ENCODE measurements at places on chromosomes 13 and 19. TPM values are rescaled to one million over a fixed set of nuclear protein-coding genes. Genes with fewer than 3 reads are reported as not detected.

GRCh38 chr13:111659219-111659775 lies 338.9 kb downstream of the TEX29 start:
- no peak overlapping the region for H3K27ac ChIP-seq
- no peaks in the 10 kb centered on the region for H3K4me1 ChIP-seq
- no peak overlapping the region for H3K4me3 ChIP-seq
- no peak for DNase-seq
- peaks cover 2% of the 10 kb centered on the region for H3K27me3 ChIP-seq

DNA sequence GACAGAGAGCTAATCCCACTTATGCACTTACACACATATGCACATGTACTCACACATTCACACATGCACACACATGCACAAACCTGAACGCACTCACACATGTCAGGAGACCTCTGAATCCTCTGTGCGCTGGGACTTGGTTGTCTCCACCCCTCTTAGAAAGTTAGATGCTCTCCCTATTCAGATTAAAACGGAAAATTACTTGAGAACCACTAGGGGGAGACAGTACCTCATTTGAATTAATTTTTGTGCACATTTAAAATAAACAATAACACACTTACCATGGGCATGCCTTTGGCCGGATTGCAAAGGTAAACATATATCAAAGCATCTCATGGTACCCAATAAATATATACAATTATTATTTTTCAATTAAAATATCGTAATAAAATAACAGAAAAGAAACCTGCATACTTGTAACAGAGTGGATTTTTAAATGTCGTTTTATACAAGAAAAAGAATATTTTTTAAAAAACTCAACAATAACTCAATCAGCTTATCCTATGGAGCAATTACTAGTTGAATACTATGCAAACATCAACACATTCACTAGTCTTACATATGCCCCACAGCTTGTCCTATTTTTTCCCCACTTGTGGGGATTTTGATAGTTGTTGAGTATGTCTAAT lies 9.5 kb upstream of the LILRB4 start:
- DNase-seq: peak; percentile 50
- no peak overlapping the region for H3K27ac ChIP-seq
- no peak overlapping the region for H3K4me3 ChIP-seq
- H3K4me1 ChIP-seq: no peaks in the 10 kb centered on the region
- no peaks in the 10 kb centered on the region for H3K36me3 ChIP-seq
- no peaks in the 10 kb centered on the region for H3K27me3 ChIP-seq

The TBCB gene
- total RNA-seq: 67.5 TPM

DNA sequence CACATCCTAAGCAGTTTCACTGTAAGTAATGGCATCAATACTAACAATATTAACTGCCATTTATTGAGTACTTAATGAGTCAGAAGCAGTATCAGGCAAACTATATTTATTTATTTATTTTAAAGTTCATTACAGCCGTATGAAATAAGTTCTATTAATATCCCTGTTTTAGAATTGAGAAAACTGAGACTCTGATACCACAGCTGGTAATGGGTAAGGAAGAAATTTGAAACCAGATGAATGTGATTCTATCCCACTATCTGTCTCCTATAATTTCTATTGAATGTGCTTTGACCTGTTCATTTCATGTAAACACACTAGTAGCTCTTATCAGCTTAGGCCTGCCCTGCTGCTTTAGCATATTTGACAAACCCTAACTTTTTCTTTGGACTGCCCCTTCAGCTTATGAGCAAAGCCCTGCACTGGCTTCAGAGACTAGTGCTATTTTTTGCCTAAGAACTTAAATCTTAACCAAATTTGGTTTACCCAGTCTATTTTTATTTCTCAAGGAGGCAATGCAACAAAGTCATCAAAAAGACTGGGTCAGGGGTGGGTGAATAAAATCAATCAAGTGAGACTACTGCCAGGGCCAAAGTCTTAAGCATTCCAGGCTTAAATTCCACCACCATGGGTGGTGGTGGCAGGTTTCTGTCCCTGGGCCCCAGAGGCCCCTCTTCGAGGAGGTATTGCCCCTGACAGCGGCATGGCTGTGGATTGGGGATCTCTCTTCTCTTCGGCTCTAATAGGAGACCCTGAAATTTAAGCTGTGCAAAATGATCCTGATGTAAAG lies 143.4 kb downstream of the DLEU7 start:
- no peak for DNase-seq
- no peaks in the 10 kb centered on the region for H3K4me1 ChIP-seq
- H3K4me3 ChIP-seq: no peak overlapping the region
- no peak overlapping the region for H3K27ac ChIP-seq
- no peaks in the 10 kb centered on the region for H3K36me3 ChIP-seq

DNA sequence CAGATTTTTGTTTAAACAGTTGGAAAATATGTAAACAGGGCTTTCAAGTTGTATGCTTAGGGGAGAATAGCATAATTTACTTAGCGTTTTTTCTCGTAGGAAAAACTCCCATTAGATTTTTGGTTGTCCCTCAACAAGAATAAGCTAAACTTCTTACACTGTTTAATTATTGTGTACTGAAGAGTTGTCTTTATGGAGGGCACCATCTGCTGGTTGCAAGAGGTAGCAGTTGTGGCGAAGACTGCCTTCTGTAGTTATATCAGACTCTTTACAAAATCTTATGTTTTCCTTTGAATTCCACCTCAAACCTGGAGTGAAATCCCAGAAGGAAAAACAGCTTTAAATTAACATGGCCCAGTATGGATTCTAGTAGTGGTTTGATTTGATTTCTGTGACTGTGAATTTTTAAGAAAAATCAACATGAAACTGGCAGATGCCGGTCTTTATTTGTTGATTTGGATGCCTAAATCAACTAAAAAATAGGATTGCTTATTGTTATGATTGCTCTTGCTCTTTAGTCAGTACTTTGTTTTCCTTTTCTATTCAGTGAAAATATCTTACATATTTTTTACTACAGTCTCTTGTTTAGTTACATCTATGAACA lies 53.4 kb downstream of the PDS5B start:
- H3K27ac ChIP-seq: no peak overlapping the region
- no peaks in the 10 kb centered on the region for H3K27me3 ChIP-seq
- H3K4me1 ChIP-seq: no peaks in the 10 kb centered on the region
- DNase-seq: peak; percentile 34
- no peaks in the 10 kb centered on the region for H3K36me3 ChIP-seq

- no peak overlapping the region for H3K4me3 ChIP-seq
- H3K4me1 ChIP-seq: no peaks in the 10 kb centered on the region
- no peaks in the 10 kb centered on the region for H3K36me3 ChIP-seq
- H3K27ac ChIP-seq: no peak overlapping the region
- no peaks in the 10 kb centered on the region for H3K27me3 ChIP-seq
These were observed 1244.2 kb downstream of the DIAPH3 start for GRCh38 chr13:58919551-58919950.

DNA sequence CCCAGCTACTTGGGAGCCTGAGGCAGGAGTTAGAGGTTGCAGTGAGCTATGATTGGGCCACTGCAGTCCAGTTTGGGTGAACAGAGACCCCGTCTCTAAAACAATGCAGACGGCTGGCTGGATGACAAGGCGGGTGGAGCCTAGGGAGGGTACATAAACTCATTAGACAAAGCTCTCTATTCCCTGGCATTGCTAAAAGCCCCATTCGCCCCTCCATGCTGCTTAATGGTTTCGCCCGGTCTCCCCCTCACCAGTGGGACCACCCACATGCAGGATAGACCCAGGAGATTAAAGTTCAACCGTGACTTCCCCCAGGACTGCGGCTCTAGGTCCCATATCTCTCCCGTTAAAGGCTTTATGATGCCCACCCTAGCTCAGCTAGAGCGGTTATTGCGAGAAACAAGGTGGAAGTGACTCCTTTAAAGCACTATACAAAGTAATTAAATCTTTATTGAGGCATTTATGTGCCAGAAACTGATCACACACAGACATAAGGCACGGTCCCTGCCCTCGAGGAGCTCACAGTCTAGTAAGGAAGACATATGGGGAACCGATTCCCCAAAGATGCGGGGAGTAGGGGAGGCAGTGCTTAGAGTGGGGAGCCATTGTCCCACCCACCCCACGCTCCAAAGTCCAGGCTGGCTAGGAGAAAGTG lies 4.9 kb downstream of the LYPD3 start:
- H3K4me3 ChIP-seq: no peak overlapping the region
- no peaks in the 10 kb centered on the region for H3K27me3 ChIP-seq
- DNase-seq: no peak
- peaks cover 26% of the 10 kb centered on the region for H3K4me1 ChIP-seq
- H3K36me3 ChIP-seq: no peaks in the 10 kb centered on the region

- H3K27me3 ChIP-seq: no peaks in the 10 kb centered on the region
- H3K36me3 ChIP-seq: no peaks in the 10 kb centered on the region
- no peaks in the 10 kb centered on the region for H3K4me1 ChIP-seq
- DNase-seq: peak; percentile 77
- H3K27ac ChIP-seq: no peak overlapping the region
- H3K4me3 ChIP-seq: no peak overlapping the region
These were observed 607.6 kb downstream of the FGF9 start for GRCh38 chr13:22278336-22278929.

GRCh38 chr19:46381346-46381745 lies 32.0 kb downstream of the CCDC8 start:
- H3K4me3 ChIP-seq: no peak overlapping the region
- H3K27ac ChIP-seq: no peak overlapping the region

DNA sequence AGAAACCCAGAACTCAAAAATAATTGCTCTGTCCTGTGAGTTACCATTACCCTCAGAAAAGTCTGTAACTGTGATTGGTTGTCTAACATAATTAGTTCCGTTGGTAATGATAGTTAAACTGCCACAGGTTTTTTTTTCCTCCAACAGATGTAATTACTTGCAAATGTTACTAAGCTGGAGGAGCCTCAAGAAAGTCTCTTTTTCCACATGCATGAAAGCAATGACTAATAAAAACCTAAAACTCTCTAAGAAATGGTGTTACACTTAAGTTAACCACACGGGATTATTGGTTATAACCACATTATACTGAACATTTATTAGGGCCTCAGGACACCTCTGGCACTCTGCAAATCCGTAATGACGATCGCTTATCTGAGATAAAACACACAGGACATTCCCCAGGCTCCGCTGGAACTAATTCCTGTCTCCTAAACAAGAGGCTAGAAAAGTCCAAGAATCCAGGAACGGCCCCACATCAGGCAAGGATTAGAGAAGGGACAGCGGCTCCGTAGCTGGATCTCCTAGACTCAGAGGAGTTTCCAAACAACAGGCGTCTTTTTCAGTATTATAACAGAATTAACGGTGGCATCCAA lies 753 bp downstream of the ZNF235 start:
- H3K27me3 ChIP-seq: no peaks in the 10 kb centered on the region
- H3K36me3 ChIP-seq: peaks cover 28% of the 10 kb centered on the region
- H3K4me1 ChIP-seq: peaks cover 19% of the 10 kb centered on the region

- peaks cover 45% of the 10 kb centered on the region for H3K36me3 ChIP-seq
- peaks cover 24% of the 10 kb centered on the region for H3K4me1 ChIP-seq
- no peaks in the 10 kb centered on the region for H3K27me3 ChIP-seq
- H3K4me3 ChIP-seq: no peak overlapping the region
- no peak overlapping the region for H3K27ac ChIP-seq
These were observed 12.7 kb downstream of the SGTA start for GRCh38 chr19:2770055-2771013.

The OR10H1 gene
- 0.08 TPM for total RNA-seq

DNA sequence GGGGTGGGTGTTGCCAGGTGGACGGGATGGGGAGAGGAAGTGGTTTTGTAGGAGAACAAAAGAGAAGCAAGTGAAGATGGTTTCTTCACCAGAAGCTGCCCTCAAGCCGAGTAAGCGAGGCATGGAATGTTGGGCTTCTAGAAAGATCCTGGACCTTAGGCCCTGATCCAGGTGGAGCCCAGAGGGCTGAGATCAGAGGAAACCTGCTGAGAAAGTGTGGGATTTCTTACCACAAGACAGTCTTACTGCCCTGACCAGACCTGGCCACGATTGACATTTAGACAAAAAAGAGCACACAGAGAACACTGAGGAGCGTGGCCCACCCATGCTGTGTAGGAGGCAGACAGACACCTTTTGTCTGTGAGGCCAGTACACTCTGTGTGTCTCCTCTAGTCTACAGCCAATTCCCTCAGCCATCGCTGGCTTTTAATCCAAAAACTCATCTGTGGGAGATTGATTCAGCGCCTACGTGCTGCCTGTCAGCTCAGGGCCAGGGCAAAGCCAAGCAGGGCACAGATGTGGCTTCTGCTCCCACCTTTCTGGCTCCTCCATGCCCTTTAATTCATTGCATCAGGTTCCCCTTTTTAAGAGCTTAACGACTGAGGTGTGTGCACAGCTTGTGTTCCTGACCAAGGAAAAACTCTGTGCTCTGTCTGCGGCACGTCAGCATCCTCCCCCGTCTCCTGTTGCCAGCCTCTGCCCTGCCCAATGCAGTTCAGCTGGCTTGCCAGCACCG lies 123.3 kb downstream of the AKAP11 start:
- no peak overlapping the region for H3K27ac ChIP-seq
- H3K36me3 ChIP-seq: no peaks in the 10 kb centered on the region
- peaks cover 54% of the 10 kb centered on the region for H3K4me1 ChIP-seq
- H3K4me3 ChIP-seq: peak overlapping the region; percentile 13

The NEK3 gene
- total RNA-seq: 7.0 TPM

DNA sequence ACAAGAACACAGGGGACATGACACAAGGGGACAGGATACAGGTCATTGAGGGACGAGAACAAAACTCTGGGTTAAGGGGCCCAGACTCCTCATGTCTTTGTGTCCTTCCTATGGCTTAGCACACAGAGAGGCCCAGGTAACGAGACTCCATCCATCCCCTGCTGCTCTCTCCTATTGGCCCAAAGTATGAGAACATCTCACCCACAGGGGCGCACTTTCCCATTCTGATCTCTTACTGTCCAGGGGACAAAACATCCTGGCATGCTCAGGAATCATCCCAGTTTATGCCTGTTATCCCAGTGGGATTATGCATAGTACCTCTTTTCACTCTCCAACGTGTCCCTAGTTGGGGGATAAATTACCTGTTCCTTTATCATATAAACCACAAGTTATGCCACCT lies 19.2 kb downstream of the C13orf42 start:
- no peak overlapping the region for H3K4me3 ChIP-seq
- no peaks in the 10 kb centered on the region for H3K36me3 ChIP-seq
- H3K27ac ChIP-seq: no peak overlapping the region
- no peak for DNase-seq
- no peaks in the 10 kb centered on the region for H3K4me1 ChIP-seq

The VSTM1 gene
- not detected for total RNA-seq

The RINL gene
- 21.3 TPM for total RNA-seq

- H3K4me1 ChIP-seq: peaks cover 12% of the 10 kb centered on the region
- no peak for DNase-seq
- no peak overlapping the region for H3K27ac ChIP-seq
- H3K36me3 ChIP-seq: no peaks in the 10 kb centered on the region
These were observed 4.5 kb downstream of the CLDN10 start for GRCh38 chr13:95557013-95557412.

GRCh38 chr19:15317392-15318071 lies 14.8 kb downstream of the BRD4 start:
- peaks cover 91% of the 10 kb centered on the region for H3K4me1 ChIP-seq
- H3K36me3 ChIP-seq: peaks cover 4% of the 10 kb centered on the region
- no peaks in the 10 kb centered on the region for H3K27me3 ChIP-seq
- DNase-seq: no peak
- H3K4me3 ChIP-seq: no peak overlapping the region

- DNase-seq: no peak
- no peak overlapping the region for H3K4me3 ChIP-seq
- peaks cover 4% of the 10 kb centered on the region for H3K36me3 ChIP-seq
These were observed 19.9 kb downstream of the MEGF8 start for GRCh38 chr19:42345191-42345812.

The ZNF527 gene
- 8.4 TPM for total RNA-seq

GRCh38 chr19:34645551-34645950 lies 31.4 kb downstream of the SCGB2B2 start:
- H3K4me1 ChIP-seq: no peaks in the 10 kb centered on the region
- H3K36me3 ChIP-seq: no peaks in the 10 kb centered on the region
- DNase-seq: no peak
- H3K4me3 ChIP-seq: no peak overlapping the region
- no peaks in the 10 kb centered on the region for H3K27me3 ChIP-seq

- peaks cover 38% of the 10 kb centered on the region for H3K4me1 ChIP-seq
- no peak overlapping the region for H3K27ac ChIP-seq
- no peaks in the 10 kb centered on the region for H3K27me3 ChIP-seq
- H3K36me3 ChIP-seq: peaks cover 9% of the 10 kb centered on the region
- DNase-seq: peak; percentile 86
These were observed 3.9 kb downstream of the TMEM147 start for GRCh38 chr19:35549174-35549788.

All from CD4-positive, alpha-beta T cell (primary cell).